ENCODE measurements at places on chromosomes 2 and 18. TPM values are rescaled to one million over a fixed set of nuclear protein-coding genes. Genes with fewer than 3 reads are reported as not detected.
A peak's percentile ranks its signal among the peaks of the same experiment; 100 is the strongest.

The GALR1 gene
- 0.05 TPM for total RNA-seq

GRCh38 chr2:8993196-8993901 is 10.1 kb downstream of the MBOAT2 start:
- no peak for DNase-seq
- no peaks in the 10 kb centered on the region for H3K27me3 ChIP-seq
- H3K36me3 ChIP-seq = no peaks in the 10 kb centered on the region
- no peaks in the 10 kb centered on the region for H3K4me1 ChIP-seq

- H3K36me3 ChIP-seq = peaks cover 3% of the 10 kb centered on the region
- peaks cover 73% of the 10 kb centered on the region for H3K4me1 ChIP-seq
- DNase-seq = no peak
- H3K27ac ChIP-seq = peak overlapping the region; percentile 87
- H3K4me3 ChIP-seq = no peak overlapping the region
Measured at GRCh38 chr2:100906131-100906530, 86.2 kb downstream of the NPAS2 start.

GRCh38 chr18:58113337-58113736 is 69.3 kb downstream of the NEDD4L start:
- no peaks in the 10 kb centered on the region for H3K36me3 ChIP-seq
- H3K4me3 ChIP-seq = no peak overlapping the region
- H3K27ac ChIP-seq = no peak overlapping the region
- H3K27me3 ChIP-seq = no peaks in the 10 kb centered on the region
- DNase-seq = no peak

DNA sequence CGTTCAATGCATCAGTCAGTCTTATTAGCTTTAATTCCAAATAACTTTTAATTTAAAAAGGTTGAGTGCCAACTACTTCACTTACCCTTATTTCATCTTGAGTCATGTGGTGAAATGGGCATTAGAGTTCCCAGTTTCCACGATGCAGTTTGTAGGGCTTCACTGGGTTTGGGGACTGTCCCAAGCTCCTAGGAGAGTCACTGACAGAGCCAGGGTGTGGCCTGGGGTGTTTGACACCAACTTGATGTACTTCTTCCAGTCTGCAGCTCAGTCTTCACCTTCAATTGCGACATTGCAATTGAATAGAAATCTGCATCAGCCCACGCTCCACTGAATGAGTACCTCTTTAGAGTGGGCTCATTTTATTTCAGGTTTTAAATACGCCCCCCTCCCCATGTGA is 165.3 kb downstream of the ARL4C start:
- peaks cover 16% of the 10 kb centered on the region for H3K4me1 ChIP-seq
- H3K4me3 ChIP-seq = no peak overlapping the region
- no peaks in the 10 kb centered on the region for H3K27me3 ChIP-seq
- no peaks in the 10 kb centered on the region for H3K36me3 ChIP-seq

GRCh38 chr2:165911231-165911630 is 42.3 kb downstream of the TTC21B start:
- H3K4me1 ChIP-seq = no peaks in the 10 kb centered on the region
- DNase-seq = no peak
- H3K27ac ChIP-seq = no peak overlapping the region
- H3K4me3 ChIP-seq = no peak overlapping the region
- H3K27me3 ChIP-seq = no peaks in the 10 kb centered on the region

- DNase-seq = no peak
- peak overlapping the region; percentile 9 for H3K27ac ChIP-seq
- no peaks in the 10 kb centered on the region for H3K36me3 ChIP-seq
- no peaks in the 10 kb centered on the region for H3K4me1 ChIP-seq
- H3K4me3 ChIP-seq = no peak overlapping the region
- no peaks in the 10 kb centered on the region for H3K27me3 ChIP-seq
Measured at GRCh38 chr18:57915865-57916582, 112.9 kb upstream of the ATP8B1 start.
